ENCODE measurements at places on chromosomes 7 and 10.

DNA sequence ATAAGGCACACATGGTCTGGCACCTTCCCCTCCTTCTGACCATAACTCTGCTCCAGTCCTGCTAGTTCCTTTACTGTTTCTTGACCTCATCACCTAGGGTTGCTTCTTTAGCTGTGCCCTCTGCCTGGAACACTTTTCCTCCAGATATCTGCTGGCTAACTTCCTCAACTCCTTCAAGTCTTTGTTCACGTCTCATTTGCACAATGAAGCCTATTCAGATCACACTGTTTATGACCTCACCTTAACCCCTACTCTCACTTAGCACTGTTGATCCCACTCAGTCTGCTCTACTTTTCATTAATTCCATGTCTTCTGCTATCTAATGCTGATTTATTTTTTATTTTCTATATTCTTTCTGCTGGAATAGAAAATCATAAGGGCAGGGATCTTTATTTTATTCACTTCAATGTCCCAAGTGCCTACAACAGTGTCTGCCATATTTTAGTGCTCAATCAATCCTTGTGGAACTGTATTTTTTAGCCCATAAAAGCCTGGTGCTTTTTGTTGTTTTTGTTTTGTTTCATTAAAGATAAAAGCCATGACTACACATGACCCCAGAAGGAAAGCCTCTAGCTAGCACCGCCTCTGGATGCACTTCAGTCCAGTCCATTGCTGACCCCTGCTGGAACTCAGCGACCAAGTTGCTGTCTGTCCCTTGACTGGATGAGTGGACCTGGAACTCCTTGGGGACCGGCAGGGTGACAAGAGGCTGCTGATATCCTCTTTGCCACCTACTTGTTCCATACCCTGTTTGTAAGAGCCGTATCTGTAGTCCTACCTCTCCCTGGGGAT lies 12.3 kb downstream of the KLF14 start:
- DNase-seq: peak; percentile 14

DNA sequence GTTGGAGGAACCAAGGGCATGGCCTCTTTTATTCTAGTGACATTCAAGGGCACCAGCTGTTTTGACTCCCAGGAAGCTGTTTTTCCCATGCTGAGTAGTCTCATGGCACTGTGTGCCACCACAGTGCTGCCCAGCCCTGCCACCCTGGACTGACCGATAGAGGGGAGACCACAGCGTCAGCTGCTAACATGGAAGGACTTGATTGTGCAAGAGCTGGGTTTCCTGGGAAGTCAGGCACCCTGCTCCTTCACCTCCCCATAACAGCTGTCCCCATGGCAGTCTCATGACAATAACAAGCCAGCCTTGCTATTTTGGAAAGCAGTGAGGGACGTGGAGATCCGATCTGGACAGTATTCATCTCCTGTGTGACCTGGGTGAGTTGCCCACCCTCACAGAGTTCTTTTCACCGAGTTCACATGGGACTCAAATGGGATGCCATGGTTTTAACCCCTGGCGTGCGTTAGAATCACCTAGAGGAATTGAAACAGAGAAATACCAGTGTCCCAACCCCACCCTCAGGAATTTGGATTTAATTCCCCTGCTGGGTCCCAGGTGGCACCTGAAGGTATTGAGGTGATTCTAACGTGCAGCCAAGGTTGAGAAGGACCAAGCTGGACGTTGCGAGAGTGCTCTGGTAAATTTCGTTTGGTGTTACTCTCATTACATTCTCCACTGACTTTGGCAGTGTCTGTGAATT lies 174.8 kb downstream of the CELF2 start:
- no peak for DNase-seq

DNA sequence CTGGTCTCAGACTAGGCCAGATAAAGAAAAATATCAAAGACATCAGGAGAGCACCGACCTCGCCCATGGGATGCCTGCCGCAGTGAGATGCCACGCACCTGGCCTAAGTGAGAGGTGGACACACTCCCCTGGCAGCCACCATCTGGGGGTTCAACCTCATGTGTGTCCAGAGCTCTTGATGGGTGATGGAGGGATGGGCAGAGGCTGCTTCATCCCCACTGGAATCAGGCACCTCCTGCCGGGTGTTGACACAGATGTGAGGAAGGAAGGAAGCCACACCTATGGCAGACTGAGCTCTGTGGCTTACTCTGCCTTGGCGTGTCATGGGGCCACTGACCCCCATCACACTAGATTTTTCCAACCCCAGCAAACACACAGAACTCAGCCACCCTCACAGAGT lies 11.4 kb downstream of the ZNF488 start:
- no peak for DNase-seq

DNA sequence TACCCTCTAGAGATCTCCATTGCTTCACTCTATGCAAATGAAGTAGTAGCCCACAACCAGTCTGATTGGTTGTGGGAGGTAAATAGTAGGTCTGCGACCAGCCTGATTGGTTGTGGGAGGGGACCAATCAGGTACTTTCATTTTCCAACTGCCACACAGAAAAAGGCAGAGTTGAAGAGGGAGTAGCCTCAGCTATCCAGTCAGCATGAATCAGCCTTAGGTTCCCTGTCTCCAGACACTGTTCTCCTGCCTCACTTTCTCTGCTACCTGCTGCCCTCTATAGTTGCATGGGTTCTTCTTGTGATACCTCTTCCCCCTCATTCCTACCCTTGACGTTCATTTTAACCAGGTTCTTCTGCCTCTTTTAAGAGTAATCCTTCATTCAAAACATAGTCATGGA lies 114.5 kb upstream of the LYZL1 start:
- no peak for DNase-seq

GRCh38 chr7:27251652-27252590 lies 9.3 kb downstream of the EVX1 start:
- no peak for DNase-seq

DNA sequence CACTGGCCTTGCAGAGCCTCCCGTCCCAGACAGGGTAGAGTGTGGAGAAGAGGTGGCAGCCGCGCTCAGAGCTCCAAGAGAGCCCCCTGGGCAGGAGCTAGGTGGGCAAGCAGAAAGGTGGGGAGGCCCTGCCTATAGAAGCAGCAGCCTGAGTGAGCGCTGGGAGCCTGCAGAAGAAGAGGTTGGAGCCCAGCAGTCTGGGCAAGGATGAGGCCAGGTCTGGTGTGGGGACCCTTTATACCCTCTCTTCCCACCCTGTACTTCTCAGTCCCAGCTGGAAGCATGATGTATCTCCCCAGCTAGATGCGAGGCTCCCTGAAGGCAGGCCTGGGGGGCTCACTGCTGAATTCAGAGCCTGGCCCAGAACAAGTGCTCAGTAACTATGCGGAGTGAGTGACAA lies 44.5 kb upstream of the ZMIZ1 start:
- DNase-seq: no peak

DNA sequence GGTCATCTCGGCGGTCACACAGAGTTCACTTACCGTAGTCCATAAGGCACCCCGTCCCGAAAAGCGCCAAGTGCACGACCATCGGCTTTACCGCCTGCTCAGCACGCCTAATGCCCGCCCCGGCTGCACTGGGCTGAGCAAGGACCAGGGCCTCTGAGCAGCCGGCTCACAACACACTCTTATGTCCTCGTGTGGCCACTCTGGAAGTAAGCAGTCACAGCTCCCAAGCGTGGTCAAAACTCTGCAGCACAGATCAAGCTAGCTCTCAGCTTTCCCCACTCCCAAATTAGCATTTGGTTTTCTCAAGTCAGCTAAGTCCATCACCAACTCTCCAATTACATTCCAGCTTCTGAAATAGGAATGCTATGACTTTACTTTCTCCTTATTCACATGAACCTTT lies 57.7 kb downstream of the MAD1L1 start:
- no peak for DNase-seq

- DNase-seq: no peak
Measured at GRCh38 chr7:861222-861621, 15.1 kb upstream of the GET4 start.

GRCh38 chr10:86344281-86344680 lies 22.3 kb downstream of the GRID1 start:
- no peak for DNase-seq

Measured in amygdala (tissue), 56 donors.